ENCODE measurements at places on chromosomes 4 and X.

- no peak for DNase-seq
These were observed 860 bp downstream of the FAM50A start for GRCh38 chrX:154444755-154445246.

- peak; percentile 63 for DNase-seq
These were observed 694 bp downstream of the TBL1X start for GRCh38 chrX:9465380-9466123.

- DNase-seq, result no peak
These were observed 21.4 kb upstream of the PLCXD1 start for GRCh38 chrX:259692-260355.

DNA sequence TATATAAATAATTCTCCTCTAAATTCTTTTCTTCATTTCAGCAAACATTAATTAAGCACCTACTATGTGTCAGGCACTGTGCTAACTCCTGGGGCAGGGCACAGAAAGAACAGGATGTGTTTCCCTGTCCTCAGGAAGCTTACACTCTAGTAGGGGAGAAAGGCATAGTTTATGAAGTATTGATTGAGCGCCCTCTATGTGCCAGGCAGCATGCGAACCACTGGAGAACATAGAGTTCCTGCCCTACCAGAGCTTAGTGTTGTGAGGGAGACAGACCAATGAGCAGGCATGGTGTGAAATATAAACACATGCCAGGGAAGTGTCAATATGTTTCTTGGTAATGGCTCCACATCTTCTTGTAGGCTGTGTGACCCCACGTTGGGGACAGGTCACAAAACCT is 3.7 kb downstream of the ADGRG4 start:
- DNase-seq, result no peak

DNA sequence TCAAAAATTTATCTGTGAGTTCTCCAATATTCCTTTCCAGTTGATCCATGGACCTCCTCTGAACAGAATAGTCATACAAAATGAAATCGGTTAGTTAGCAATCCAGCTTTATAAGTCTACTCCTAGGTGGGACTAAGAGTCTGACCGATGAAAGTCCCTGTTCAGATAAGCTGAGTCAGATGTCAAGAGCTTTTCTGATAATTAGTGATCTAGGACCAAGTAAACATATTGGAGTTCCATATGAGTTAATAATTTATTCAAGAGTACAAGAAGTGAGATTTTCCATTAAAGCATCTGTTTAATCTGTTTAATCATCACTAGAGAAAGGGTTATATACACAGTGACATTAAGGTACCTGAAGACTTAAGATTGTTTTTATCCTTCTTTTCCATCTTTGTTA is 74.7 kb downstream of the UGT8 start:
- DNase-seq, result no peak

DNA sequence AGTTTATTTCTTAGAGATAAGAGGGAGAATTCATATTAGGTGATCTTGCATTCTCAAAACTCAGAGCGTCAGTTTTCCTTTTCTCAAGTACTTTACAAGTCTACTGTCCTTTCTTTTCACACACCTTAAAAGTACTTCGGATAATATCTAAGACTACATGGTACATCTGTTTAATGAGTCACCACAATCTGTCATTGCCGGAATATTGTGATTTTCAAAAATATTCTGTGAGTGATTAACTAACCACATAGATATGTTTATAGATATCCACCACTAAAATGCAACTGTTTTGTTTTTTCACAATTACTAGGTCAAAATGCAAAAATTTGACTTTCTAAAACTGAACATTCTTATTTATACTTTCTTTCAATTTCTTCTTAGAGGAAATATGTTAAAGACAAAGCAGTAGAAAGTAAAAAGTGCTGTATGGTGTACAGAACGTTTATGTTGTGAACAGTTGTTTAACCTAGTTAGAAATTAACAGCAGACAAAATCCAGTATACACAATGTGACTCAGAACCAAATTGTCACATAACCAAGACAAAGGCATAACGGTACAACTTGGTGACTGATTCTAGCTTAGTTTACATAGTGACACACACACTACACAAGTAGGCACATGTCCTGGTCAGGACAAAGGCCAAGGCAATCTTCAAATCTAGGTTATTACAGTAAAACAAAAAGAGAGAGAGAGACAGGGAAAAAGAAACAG is 482.9 kb downstream of the NAF1 start:
- no peak for DNase-seq

DNA sequence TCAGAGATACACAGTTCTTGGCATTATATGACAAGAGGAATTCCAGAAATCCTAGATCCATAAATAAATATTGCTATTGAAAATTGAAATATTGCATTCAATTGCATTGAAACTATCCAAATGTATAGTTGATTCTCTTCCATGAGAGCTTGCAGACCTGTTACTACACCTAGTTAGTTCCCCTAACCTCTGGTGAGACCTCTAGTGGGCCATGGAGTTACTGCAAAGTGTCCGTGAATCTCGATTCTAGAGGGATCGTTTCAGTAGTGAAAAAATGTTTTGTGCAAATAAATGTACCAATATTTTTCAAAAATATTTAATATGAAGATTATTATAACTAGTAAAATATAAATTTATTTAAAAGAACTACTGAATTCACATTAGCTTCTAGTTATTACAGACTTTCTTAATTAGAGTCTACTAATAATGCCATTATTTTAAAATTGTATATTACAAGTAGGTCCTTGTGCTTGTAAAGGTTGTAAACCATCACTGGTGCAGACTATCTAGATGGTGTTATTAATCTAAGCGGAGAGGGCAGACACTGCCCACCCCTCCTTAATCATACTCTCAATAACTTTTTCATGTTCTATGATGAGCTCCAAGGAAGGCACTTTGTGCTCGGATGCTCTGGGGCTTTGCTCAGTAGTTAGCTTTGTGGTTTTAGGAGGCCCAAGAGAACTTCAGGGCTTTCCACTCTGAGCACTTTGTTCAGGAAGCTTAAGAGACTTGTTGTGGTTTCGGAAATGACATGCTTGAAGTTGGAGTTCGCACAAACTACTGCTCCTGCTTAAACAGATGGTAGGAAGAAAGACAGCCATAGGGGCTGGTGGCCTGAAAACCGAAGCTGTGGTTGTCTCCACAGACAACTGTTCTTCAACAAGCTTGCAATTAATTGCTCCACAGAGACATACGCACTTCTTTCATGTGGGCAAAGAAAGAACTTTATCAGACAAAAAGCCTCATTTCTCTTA is 42.8 kb downstream of the IL21 start:
- peak; percentile 82 for DNase-seq

DNA sequence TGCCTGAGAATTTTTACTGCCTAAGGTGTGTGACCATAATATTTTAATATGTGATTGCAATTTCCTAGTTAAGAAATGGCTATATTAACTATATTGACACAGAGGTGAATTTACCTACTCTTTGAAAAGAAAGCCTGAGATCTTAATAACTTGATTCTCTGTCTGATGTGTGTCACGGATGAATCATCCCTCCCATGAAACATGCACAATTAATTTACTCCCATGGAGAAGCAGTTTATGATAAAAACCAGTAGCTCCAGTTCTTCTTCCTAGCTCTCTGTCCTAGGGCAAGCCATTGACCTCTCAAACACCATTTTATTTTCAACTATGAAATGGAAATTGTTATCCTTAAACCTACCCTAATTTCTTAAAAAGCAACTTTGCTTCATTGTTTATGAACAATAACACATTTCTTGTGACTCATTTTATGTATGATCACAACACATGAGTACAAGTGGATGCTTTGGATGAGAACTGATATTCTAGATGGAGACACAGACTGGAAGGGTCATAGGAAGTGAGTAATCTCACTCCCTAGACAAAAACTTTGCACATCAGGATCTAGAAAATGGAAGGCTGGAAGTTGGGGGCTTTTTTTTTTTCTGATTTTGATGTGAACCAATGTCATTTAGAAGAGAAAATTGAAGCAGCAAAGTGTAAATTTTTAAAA is 438.3 kb downstream of the GPAT3 start:
- no peak for DNase-seq

GRCh38 chr4:61431131-61431530 is 231.0 kb downstream of the ADGRL3 start:
- DNase-seq, result no peak

DNA sequence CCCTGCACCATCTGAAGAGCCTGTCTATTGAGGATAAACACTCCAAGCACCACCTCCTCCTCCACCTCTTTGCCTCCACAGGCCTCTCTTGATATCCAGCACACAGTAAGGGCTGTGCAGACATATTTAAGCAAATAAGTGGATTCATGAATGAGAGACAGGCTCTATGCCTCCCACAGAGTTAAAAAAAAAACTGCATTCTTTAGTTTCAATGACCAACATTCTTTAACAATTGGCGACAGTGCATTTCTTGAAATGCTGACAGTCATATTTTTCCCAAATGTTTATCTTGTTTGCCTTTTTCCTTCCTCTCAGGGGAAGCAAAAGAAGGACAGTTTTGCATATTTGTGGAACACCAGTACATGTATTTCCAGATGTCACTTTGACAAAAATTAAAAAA is 38.6 kb downstream of the MXRA5 start:
- DNase-seq, result no peak

- no peak for DNase-seq
These were observed 70.2 kb downstream of the GC start for GRCh38 chr4:71713611-71714203.

- no peak for DNase-seq
These were observed at the start of gene PPP1R3F for GRCh38 chrX:49269767-49270248. PPP1R3F (plus strand) TSS chrX:49269793; CDS start chrX:49269870, 77 bp downstream.

DNA sequence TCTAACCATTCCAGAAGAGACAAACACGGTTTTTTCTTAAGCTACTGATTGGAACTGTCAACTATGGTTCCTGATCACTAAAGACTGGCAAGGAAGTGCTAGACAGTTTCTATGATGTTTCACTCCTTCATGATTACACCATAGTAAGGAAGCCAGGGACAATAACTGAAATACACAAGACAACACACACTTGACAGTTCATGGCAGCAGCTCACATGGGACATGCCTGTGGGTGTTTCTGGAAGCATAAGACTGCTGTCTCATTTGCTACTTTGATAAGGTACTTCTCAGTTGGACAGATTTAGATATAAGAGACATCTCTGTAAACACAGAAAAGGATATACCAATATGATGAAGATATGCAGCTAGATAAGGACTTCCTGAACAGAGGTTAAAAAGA is 8.3 kb upstream of the IRAK1 start:
- DNase-seq, result no peak

DNA sequence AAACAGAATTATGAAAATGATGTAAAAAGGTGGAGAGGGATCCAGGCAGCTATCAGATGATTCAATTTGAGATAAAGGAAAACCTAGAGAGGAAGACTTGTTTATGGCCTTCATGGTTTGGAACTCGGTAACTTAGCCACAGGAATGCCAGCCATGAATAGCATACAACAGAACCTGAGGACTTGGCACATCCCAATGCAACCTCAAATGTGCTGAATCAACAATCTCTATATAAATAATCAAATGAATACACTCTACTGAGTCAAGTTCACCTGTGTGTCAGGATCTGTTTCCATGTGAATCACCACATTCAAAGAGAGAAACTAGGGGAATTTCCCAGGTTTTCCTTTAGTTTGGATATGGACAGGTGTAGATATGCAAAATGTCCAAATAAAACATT is 86.9 kb downstream of the MBNL3 start:
- no peak for DNase-seq

GRCh38 chrX:49198540-49199314 is 1.3 kb downstream of the SYP start:
- DNase-seq, result no peak

GRCh38 chr4:152085657-152086056 is 324.9 kb upstream of the GATB start:
- no peak for DNase-seq

GRCh38 chrX:123756320-123756719 is 23.5 kb upstream of the THOC2 start:
- no peak for DNase-seq

- peak; percentile 31 for DNase-seq
These were observed 789 bp downstream of the ARHGAP10 start for GRCh38 chr4:147732518-147733235.

DNA sequence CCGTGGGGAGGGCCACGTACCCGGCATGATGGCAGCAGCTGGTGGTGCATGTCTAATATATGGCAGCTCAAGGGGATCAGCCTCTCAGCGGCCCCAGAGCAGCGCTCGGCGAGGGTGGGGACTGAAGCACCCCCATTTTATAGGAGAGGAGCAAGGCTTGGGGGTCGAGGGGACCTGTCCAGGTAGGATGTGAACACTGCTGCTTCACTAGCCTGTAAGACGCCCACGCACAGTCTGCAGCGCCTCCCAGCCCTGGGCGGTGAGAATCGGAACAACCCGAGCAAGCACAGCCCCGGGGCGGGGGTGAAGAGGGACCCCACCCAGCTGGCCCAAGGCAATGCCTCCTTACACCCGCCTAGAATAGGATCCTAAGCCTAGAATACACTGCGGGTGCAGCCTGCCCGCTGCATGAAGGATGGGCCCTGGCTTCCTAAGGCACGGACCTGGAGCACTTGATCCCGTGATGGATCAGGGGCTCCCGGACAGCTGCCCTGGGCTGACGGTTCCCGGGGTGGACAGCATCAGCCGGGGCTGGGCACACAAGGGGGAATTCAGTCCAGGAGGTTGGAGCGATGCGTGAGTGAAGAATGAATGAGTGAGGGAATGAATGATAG is 17.6 kb downstream of the ADRA2C start:
- DNase-seq, result peak; percentile 30

- DNase-seq, result no peak
These were observed 5.1 kb upstream of the DGAT2L6 start for GRCh38 chrX:70172221-70172620.

DNA sequence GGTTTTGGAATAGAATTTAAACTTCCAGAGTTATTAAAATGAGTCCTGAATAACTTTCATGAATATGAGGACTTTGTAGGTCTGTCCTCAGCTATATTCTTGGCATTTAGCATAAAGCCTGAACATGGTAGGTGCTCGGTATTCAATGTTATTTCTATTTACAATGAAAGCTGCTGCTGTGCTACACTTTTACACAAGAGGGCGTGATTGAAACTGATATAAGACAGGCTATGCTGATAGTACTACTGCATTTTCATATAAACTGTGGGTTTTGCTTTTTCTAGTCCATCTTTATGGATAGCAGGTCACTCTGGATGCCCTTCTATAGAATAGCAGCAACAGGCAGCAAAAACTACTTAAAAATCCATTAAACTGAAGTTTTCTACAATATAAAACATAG is 12.3 kb upstream of the GNPDA2 start:
- DNase-seq, result no peak

GRCh38 chrX:39144956-39145355 is 343.7 kb downstream of the MID1IP1 start:
- no peak for DNase-seq

DNA sequence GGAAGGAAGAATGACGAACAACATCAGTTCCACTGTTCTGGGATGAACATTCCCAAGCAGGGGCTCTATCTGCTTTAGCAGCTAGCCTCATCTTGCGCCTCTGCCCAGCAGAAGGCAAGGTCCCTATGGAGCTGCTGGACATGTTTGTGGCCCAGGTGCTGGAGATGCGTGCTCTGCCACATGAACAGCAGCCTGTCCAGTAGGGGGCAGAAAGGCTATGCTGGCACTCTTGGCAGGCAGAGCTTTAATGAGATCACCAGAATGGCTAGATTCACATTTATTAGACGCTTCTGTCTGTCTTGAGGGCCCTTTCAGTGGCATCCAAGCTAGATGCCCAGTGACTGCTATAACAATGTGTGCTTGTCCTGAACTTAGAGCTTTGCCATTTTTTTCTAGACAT is 1826.0 kb downstream of the STIM2 start:
- no peak for DNase-seq
